ENCODE measurements at places on chromosomes 13 and 19.

DNA sequence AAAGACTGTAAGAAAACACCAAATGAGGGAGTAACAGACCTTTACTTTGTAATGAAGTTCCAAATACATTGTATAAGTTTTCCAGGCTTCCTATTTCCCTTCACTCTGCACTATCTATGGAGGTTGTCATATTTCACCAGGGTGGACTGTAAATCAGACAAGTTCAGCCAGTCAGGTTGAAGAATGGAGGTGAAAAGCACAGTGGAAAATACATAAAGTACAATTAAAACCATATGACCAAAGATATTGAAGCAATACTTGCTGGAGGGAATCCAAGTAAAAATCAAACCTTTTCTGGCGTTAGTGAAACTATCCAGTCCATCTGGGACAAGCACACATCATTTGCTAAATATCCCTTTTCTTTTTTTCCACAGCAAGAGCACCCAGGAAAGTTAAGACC, 3.2 kb downstream of the LHFPL6 start:
- DNase-seq: no peak

GRCh38 chr19:2542341-2543069, 66.6 kb downstream of the GADD45B start:
- DNase-seq: peak; percentile 41

DNA sequence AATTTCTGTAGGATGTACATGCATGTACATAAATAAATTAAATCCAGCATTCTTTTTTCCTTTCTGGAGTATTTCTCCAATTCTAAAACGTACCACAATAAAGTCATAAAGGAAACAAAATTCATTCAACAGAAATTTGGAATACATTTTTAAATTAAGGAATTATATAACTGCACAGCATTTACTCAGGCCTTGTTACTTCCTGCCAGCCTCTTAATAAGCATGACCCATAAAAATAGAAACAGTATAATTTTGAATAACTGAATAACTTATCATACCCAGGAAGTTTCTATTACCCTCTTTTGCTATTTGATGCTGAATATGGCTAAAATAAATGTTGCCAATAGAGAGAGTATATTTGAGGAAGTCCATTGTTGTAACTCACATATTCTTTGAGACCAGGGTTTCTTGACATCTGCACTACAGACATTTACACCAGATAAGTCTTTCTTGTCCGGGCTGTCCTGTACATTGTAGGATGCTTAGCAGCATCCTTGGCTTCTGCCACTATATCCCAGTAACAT, 178.2 kb downstream of the KLF12 start:
- DNase-seq: no peak

DNA sequence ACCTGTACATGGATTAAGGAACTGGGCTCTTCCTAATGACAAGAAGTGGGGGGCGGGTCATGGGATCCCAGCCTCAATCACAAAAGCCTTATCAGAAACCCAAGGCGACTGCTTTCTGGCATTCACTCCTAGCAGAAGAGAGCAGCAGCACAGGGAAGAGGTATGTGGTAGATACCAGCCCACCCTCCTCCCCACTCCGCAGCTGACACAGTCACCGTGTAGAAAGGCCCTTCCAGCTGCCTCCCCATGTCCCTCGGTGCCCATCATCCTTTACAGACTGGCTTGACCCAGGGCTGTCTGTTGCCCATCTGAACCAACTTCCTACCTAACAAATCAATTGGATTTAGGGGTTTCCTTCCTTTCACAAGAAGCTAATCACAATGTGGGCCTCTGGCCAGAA, 3.1 kb upstream of the DHRS12 start:
- DNase-seq: no peak

DNA sequence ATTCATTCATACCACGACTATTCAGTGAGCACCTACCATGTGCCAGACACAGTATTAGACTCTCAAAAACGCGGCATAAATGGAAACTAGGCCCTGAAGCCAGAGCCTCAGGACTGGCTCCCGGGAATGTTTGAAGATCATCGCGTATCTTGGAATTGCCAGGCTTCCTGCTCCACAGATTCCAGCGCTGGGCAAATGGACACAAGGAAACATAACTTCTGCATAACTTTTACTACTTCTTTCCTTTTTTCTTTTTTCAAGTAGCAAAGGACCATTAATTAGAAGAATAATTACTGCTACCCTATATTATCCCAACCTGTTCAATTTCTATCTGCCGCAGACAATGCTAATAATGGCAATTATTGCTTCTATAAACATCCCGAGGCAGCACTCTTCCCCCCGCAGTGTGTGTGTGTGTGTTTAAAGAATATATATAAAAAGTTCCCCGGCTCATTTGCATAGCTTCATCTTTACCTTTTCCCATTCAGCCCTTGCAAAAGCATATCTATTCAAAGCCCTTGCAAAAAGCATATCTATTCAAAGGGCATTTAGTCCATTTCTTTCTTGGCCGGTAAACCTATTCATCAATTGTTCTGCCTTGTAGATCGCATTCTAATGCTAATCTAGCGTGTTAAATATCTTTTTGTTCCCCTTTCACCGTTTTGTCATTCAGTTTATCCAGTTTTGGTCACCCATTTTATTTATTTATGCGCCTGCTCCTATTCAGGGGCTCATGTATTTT, 6.1 kb downstream of the SOX21 start:
- DNase-seq: no peak

GRCh38 chr13:102569488-102569887, 27.3 kb upstream of the TPP2 start:
- DNase-seq: no peak

DNA sequence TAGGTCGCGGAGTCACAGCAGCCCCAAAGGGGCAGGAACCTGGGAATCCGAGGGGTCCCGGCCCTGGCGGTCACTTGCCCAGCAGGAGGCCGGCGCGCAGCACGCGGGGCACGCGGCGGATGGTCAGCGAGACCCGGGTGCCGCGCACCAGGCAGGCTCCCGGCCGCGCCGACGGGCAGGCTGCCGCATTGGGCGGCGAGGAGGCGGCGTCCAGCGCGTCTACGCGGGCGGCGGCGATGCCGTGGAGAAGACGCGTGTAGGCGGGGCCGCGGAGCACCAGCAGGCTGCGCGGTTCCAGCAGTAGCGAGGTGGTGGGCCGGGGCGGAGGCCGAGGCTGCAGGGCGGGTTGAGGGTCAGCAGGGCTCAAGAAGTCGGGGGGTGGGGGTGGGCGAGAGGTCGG, 607 bp upstream of the SYNE4 start:
- peak; percentile 45 for DNase-seq

GRCh38 chr13:77891041-77891440, 27.6 kb downstream of the EDNRB start:
- no peak for DNase-seq

DNA sequence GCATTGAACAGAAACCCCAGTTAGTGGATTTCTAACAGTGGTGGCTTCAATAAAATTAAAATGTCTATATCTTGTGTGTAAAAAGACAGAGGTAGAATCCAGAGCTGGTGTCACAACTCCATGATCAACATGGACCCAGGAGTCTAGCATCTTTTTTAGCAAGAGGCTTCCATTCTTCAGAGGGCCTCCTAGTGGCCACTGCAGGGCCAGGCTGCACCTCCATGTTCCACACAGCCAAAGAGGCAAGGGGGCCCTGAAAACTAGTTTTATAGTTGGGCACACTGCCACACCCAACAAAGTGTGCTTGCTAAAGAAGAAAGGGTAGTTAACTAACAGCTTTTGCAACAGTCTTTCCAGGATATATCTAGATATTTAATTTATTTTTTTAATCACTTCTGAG, 12.9 kb downstream of the N4BP2L1 start:
- DNase-seq: no peak

DNA sequence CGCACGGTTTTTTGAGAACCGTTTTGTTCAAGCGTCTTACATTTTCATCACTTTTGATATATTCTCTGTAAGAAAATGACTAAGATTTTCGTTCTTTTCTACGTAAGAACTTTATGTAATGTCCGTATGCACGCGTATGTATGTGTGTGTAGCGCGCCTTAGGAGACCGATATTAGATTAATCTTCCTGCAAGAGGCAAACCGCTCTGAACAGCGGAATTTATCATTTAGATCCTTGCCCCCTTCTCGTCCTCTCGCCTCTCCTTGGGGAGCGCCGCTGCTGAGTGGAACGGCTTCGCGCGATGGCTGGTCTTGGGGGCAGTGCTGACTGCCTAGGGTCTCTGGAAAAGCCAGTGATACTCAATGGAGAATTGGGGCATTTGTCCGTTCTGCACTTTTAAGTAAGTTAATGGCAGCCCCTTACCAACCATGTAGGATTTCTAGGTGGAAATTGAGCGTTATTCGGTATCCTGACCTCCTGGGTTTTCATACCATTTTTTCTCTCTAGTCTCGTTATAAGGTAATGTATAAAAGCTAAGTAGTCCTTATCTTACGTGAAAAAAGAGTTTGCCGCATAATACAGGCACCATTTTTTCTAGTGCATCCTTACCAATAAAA, 4.7 kb downstream of the MAB21L1 start:
- DNase-seq: no peak

DNA sequence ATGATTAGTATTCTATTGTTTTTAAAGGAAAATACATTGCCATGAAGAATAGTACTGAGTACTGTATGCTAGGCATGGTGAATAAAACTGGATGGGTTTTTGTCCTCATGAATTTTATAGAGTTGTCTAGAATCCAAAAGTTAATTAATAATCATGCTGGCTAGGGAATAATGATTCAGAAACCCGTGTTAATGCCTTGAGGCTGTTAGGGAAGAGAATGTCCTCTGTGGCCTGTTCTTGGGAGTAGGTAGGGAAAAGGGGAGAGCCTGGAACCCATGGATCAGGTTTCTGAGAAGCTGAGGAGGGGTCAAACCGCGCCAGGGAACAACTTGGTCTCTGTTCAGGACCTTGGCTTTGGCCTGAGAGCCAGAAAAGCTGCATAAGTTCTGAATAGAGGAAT, 1376.3 kb upstream of the SLC10A2 start:
- no peak for DNase-seq

GRCh38 chr13:20713751-20714150, 10.3 kb downstream of the IL17D start:
- DNase-seq: peak; percentile 41

DNA sequence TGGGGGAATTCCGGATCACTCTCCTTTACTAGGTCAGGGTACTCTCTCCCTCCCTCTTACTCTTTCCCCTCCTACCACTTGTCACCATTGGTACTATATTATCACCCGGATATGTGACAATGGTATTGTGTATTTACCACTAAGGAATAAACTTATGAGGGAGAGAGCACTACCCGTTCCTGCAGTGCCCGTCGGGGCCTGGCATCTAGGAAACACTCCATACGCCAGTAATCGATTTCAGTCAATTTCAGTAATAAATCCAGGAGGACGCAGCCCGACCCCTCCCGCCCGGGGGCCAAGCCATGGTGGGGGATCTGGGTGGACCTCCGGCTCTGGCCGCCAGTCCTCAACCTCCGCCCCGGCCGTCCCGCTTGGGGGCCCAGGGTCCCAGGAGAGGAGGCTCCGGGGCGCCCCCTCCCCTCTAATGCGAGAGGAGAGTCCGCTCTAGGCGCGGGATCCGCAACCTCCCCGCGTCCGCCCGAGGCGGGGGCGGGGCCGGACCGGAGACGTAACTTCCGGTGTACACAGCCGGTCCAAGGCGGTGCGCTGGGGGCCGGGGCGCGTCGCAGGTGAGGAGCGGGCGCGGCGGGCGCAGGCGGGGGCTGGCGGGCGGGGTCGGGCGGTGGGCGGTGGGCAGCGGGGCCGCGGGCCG, at the start of gene GARRE1:
GARRE1 (plus strand) TSS at position 509 of the 652 bp plus-strand sequence. CDS start 45,920 bp downstream, outside the sequence.
- DNase-seq: peak; percentile 54

- DNase-seq: no peak
These were observed 365.1 kb downstream of the DNAJC15 start for GRCh38 chr13:43388282-43389034.
